Muscle of back (tissue), 13 donors: ENCODE measurements at places on chromosomes 4 and X. TPM values are rescaled to one million over a fixed set of nuclear protein-coding genes. Genes with fewer than 3 reads are reported as not detected.

TMSB15C gene
- 4.8 TPM for polyA plus RNA-seq

CYLC1 gene
- not detected for polyA plus RNA-seq

CLDN34 gene
- not detected for polyA plus RNA-seq

RPA4 gene
- 0.11 TPM for polyA plus RNA-seq

- no peak for DNase-seq
Measured at GRCh38 chrX:10118530-10118929, 38.2 kb upstream of the CLCN4 start.

- DNase-seq: no peak
Measured at GRCh38 chrX:11792461-11793421, 34.7 kb downstream of the MSL3 start.

GRCh38 chr4:152106113-152106763 lies 345.4 kb upstream of the GATB start:
- peak; percentile 66 for DNase-seq

DNA sequence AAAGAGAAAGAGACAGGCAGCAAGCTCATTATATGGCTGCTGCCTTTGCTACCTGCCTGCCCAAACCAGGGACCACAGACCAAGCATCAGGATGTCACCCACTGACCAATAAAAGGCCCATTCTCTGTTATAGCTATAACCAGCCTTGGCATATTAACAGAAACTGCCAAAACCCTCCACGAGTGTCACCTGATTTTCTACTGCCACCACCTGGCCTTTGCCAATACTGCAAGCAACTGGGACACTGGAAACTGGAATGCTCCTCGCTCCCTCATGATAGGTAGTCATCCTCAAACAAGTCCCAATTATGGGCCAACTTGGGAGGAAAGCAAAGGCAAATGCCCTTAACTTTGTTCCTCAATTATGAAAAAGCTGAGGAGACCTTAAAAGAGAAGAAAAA lies 76.0 kb downstream of the SPIN4 start:
- DNase-seq: no peak

CLCN4 gene
- 14.3 TPM for polyA plus RNA-seq

SMIM10 gene
- 12.0 TPM for polyA plus RNA-seq

CYP4V2 gene
- polyA plus RNA-seq: 7.6 TPM

SHROOM3 gene
- 18.7 TPM for polyA plus RNA-seq

USP38 gene
- 16.5 TPM for polyA plus RNA-seq

PARM1 gene
- 79.9 TPM for polyA plus RNA-seq

ALB gene
- 0.87 TPM for polyA plus RNA-seq

DNA sequence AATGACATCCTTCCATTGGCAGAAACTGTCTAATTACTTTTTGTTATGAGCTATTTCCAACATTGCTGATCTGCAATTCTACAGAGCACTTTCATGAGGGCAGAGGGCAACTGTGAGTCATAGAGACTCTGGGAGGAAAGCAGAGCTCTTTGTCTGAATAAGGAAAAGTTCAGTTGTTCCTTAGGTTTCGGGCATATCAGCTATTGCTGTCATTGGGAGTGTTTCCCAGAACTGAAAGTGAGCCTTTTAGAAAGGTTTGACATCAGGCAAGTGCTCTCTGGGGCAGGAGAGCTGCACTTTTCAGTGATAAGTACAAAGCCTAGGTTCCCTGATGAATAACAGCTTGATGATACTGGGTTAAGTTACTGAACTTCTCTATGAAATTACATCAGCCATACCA lies 119.2 kb upstream of the EDNRA start:
- DNase-seq: no peak

DNA sequence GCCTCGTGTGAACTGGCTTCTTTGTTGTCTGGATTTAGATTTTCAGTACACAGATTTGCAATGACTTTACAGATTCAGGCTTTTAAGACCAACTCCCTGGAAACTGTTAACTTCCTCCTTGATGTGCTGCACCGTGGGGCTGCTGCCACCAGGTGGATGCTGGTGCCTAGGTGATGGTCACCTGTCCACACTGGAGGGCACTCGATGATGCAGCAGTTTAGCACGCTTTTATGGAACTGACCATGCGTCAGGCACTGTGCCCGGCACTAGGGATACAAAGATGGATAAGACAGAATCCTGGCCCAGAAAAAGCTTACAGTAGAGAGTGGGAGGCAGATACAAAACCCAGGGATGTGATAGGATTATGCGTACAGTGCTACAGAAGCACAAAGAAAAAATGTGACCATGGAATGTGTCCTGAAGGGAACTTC lies 180.7 kb downstream of the CEP135 start:
- DNase-seq: no peak

GRCh38 chrX:45847961-45848360 lies 647.3 kb upstream of the DIPK2B start:
- no peak for DNase-seq

- DNase-seq: no peak
Measured at GRCh38 chrX:63436865-63437264, 85.7 kb upstream of the SPIN4 start.

DNA sequence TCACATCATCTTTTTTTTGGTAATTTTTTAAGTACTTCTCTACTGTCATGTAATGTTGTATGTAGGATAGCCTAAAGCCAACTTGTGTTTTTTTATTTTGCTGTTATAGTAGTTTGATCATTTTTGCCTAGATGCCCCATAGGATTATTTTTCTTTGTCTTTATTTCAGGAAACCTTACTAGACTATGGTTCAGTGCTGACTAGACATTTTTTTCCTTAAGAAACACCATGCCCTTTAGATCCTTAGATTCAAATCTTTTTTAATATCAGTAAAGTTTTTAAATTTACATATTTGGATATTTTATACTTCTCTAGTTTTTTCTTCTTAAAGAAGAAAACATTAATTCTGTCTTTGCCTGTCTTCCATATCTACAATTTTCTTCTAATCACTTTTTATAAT lies 221.3 kb downstream of the IDS start:
- no peak for DNase-seq

HMX1 gene
- not detected for polyA plus RNA-seq

GRCh38 chr4:176549161-176549865 lies 229.5 kb downstream of the SPCS3 start:
- no peak for DNase-seq

EIF1AX gene
- 59.7 TPM for polyA plus RNA-seq

- DNase-seq: peak; percentile 79
Measured at GRCh38 chrX:39688576-39689375, 409.0 kb downstream of the BCOR start.

GRIPAP1 gene
- polyA plus RNA-seq: 21.8 TPM

DNA sequence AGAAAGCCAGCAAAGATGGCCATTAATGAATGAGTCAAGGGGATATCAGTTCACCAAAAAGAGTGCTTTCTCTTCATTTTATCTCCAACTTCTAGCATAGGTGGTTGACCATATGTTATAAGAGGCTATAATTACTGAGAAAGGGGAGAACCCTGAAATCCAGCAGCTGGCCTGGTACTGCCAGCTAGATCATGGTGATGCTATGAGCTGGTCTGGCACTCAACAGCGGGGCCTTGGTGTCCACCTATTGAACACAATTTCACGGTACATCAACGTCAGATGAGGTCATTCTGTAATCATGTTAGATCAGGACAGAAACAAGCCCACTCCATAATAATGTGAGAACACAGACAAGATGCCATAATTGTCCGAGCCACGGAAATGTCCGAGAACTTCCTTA lies 1644.8 kb upstream of the PCDH7 start:
- DNase-seq: no peak

DNA sequence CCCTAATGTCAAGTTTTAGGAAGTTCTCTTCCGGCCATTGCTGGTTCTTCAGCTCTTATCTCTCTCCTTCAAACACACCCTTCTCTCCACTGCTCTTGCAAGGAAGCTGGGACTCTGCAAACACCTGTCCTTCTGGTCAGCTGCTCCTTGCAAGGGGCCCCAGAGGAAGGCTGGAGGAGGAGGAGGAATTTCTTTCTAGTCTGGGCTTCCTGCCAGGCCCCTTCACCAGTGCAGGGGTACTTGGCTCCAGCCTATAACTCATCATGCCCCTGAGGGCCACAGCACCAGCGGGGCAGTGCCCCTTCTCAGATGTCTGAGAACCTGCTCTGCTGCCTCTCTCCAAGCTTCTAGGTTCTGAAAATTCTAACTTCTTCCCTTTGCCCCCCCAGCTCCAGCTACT lies 46.7 kb downstream of the REELD1 start:
- DNase-seq: no peak

GRCh38 chr4:188414441-188414840 lies 275.2 kb downstream of the TRIML1 start:
- no peak for DNase-seq

- DNase-seq: no peak
Measured at GRCh38 chrX:28321286-28321685, 266.0 kb upstream of the IL1RAPL1 start.

DNA sequence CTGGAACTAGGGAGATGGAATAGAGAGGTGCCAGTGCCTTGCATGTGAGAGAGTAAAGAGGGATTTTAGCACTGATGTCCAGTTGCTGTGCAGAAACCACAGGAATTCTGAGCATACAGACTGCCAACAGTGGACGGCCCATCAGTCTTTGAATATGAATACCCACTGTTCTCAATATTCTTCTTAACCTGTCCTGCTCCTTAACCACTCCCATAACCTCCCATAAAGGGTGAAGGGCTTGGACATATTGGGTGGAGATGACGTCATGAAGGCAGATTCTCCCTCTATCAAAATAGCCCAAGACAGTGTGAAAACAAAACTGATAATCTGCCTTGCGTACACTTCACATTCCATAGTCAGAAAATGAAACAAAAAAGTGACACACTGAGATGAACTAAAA lies 1313.7 kb upstream of the PABPC4L start:
- no peak for DNase-seq

- no peak for DNase-seq
Measured at GRCh38 chrX:111608724-111609123, 72.2 kb upstream of the ALG13 start.

- DNase-seq: no peak
Measured at GRCh38 chrX:34437586-34437985, 219.5 kb downstream of the TMEM47 start.

- DNase-seq: no peak
Measured at GRCh38 chr4:6008092-6008551, 10.1 kb downstream of the C4orf50 start.

GRCh38 chrX:108122748-108123147 lies 31.2 kb downstream of the ATG4A start:
- DNase-seq: no peak

CLDN2 gene
- 0.25 TPM for polyA plus RNA-seq

DNA sequence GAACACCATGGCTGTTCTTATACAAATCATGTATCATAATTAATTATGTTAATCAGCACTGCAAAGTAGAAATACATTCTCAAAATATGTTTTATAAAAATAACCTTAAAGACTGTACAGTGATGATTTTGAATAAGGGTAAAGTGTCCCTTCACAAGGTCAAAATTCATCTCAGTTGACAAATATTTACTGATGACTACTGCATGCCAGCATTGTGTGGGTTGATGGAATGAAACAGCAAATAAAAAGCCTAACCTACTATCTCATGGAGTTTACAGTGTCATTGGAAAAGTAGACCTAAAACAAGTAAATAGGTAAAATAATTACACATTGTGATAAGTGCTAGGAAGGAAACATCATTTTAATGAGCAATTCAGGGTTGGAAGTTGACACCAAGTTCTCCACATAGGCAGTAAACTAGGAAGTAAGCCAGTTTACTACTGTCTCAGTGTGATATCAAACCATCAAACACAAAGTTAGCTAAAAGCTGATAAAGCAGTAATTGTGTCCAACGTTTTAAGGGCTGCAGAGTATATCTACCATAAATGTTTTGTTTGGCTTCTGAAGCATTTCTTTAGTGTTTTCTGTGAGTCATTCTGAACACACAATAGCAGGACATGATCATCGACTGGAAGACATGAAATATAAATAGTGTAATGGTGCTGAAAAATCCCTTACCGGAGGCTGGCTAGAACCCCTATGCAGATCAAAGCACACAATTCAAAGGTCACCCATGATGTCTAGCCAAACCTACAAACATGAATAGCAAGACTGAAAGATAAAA lies 221.8 kb downstream of the DACH2 start:
- no peak for DNase-seq

DNA sequence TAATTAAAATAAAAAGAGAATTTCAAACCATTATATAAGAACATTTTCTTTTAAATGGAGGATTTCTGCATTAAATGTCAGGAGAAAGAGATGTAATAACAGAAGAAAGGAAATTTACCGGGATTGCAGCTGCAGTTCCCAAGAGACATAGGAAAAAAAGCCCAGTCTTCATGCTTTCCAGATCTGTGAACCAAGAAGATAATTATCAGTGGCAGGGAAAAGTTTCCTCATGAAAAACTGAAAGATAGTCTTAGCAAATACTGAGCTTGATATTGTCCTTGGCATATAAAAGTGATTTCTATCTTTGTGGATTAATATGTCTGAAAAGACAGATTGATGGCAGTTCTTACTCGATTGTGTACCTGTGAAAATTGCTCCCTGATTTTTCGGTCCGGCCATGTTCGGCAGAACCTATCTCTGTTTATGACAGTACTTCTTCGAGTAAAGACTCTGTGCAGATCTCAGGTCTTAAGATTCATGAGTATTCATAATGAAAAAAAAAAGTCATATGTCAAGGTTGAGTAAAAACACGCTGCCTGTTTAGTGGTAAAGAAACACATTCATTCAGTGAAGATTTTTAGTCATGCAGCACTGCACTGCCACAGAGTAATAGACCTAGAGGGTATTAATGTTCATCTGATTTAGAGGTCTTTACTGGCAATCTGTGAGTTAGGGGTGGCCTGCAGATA lies 29.6 kb downstream of the SPARCL1 start:
- DNase-seq: no peak

- no peak for DNase-seq
Measured at GRCh38 chr4:155405059-155405458, 28.3 kb upstream of the MAP9 start.

DNA sequence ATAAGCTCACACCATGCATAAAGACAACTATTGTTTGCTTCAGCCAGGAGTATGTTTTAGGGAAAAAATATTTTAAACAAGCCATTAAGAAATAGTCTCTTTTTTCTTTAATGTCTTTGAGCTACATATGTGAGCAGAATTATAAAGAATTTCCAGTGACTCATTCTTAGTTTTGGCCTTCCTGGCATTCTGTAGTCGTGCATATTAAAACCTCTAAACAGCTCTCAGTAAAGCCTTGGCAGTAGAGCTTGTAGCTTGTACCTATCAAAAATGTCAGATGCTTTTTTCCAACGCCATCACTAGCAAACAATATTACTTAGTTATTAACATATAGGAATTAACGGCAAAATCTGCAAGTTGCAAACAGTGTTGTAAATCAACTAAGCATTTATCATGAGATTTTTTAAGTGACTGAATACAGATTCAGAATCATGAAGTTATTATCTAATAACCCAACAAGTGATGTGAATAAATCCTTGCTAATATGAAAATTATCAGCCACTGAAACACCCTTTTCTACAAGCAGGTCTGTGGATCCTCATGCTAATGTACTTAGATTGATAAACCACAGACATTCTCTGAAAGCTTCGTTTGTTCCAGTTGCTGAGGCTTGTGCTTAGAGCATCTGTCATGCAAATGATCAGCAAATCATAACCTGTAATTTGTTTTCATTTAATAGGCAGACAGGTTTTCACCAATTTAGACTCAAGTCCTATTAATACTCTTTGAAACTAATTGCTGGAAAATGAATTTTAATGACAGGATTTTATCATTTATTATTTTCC lies 412.0 kb upstream of the ATOH1 start:
- DNase-seq: no peak
